ENCODE measurements at places on chromosomes 3 and 15.

GRCh38 chr15:29623116-29623639, 199.1 kb downstream of the TJP1 start:
- no peak for DNase-seq

DNA sequence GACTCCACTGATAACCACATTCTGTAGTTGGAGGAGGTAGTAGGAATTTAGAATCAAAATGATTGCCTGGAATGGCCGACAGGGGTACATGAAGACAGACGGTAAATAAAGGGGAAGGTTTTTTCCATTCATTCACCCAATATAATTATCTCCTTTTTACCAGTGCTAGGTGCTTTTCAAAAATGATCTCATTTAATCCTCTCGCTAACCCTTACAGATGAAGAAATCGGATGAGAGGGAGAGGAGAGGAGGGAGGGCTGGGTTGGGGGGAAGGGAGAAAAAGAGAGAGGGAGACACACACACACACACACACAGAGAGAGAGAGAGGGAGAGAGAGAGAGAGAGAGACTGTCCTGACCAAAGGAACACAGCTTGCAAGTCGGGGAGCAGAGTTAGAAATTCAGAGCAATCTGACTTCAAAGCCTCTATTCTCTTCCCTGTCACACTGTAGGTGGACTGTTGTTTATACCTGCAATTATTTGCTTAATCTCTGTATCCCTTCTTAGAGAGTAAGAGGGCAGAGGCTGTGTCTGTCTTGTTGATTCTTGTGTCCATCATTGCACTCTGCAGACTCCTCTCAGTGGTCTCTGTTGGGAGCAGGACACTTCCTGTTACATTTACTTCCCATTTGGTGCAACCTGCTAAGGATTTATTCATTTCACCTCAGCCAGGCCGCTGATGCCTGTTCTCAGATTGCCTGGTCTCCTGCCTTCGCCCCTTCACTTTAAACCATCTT, 18.7 kb upstream of the PAQR9 start:
- no peak for DNase-seq

DNA sequence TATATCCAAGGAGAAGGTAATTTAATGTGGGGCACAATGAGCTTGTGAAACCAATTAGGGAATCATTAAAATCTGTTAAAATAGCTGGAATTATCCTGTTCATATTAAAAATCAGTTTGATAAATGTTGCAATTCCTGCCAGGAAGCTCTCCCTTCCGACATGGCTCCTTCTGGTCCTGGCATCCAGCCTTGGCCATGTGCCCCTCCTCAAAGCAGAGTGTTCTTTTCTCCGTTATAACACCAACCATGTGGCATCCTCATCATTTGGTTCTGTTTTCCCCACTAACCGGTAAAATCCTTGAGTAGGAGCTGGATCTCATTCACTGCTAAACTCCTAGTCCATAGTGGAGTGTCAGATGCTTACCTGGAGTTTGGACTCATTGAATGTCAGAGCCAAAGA, 127.2 kb downstream of the ARNT2 start:
- no peak for DNase-seq

DNA sequence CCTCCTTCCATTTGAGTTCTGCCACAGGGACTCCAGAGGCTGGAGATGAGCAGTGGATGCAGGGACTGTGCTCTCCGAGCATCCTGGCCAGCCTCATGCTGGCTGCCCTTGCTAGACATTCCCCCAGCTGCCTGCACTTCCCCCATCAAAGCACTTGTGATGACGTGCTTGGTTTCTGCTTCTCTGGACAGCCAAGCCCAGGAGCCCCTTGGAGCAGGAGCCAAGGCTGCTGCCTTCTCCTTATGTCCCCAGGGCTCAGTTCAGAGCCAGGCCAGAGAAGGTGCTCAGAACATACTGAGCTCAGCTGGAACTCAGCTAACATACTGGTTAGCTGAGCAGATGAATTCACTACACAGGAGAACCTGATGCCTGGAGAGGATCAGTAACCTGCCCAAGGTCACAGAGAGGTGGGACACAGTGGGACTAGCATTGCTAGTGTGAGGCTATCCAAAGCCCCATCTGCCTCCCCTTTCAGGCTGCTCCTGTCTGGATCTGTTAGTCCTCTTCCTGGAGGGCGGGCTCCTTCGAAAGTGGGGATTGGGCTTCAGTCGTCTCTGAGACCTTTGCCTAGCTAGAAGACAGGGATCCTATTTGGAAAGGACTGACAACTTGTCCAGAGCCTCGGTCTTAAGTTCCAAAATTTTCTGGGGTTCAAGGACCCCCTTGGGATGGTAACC, 4.3 kb downstream of the PCBP4 start:
- no peak for DNase-seq

DNA sequence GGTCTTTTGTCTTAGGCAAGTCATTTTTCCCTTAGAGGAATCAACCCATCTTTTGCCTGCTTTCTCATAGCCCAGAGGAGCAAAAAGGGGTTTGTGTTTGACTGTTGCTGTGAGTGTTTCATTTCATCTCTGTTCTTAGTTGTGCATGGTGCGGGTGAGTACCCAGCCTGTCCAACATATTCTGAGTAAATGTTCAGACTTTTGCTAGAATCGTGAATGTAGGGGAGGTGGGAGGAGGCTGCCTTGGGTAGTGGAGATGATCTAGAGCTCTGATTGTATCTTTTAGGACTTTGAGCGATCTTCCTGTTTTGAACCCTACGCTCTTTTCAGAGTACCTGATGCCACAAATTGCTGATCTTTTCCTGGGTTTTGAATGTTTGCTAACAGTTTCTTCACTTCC, 123.1 kb downstream of the ZNF609 start:
- DNase-seq, result no peak

DNA sequence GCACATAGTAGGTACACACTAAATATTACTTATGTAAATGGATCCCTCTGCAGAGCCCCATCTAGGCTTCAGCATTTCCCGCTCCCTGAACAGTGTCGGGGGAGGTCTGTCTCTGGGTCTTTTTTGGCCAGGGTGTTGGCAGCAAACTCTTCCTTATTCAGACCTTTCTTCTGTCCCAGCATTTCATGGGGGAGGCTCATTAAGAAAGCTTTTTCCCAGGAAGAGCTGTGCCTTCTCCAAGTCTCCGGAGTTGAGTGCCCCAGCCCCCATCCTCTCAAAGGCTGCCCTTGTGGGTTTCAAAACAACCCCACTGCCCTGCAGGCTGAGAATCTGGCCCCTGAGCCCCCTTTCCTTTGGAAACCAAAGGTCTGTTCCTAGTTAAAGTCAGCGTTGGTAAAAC, 25.1 kb downstream of the SLC6A11 start:
- no peak for DNase-seq

Data from activated CD8-positive, alpha-beta memory T cell treated with anti-CD3 and anti-CD28 coated beads for 1 hour (primary cell).